Caudate nucleus (tissue), 63 donors: ENCODE measurements at places on chromosomes 1 and 21.

GRCh38 chr1:99768104-99768503 is 1.7 kb upstream of the FRRS1 start:
- DNase-seq: no peak

DNA sequence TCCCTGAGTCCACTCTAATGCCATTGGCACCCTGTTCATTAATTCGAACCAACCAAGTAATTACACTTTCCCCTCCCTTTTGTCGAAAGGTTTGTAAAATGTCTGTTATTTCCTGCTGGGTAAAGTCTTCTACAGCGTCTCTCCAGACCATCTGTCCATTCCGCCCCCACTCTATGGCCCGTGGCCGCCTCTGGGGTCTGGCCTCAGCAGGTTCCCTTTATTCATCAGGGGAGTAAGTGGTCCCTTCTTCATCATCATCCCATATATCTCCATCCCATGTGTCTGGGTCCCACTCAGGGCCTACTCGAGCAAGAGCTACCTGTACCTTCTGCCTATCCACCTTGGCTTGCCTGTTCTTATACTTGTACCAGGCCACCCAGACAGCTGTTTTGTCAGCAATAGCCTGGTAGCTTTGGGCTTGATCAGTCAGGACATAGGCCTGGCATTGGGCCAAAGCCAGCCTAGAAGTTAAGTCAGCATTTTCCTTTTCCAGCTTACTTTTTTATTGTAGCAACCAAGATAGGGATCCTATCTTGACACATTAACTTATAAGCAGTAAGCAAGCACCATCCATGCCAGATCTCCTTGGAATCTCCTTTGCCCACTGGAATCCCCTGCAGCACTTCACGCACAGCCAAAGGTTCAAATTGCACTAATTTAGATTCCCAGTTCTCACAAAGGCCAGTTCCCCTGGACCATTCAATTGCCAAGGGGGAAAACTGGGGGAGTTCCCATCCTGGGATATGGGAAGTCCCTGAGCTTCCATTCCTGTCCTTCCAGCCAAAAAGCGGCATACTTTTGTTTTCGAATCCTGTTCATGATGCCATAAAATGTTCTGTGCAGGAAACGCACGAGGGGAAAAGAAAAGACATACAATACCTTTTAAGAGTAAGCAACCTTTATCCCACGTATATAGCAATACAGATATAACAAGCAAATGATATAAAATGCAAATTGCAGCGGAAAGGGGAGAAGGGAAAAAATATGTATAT is 6.6 kb upstream of the STUM start:
- DNase-seq: no peak

GRCh38 chr1:58785442-58786058 is 1.7 kb upstream of the JUN start:
- no peak for DNase-seq

GRCh38 chr1:119816407-119816806 is 5.1 kb upstream of the REG4 start:
- DNase-seq: no peak

- DNase-seq: peak; percentile 7
Measured at GRCh38 chr21:35204850-35205541, 155.9 kb upstream of the RUNX1 start.
